HL-60 (cell line): ENCODE measurements at places on chromosomes 1 and 21.

DNA sequence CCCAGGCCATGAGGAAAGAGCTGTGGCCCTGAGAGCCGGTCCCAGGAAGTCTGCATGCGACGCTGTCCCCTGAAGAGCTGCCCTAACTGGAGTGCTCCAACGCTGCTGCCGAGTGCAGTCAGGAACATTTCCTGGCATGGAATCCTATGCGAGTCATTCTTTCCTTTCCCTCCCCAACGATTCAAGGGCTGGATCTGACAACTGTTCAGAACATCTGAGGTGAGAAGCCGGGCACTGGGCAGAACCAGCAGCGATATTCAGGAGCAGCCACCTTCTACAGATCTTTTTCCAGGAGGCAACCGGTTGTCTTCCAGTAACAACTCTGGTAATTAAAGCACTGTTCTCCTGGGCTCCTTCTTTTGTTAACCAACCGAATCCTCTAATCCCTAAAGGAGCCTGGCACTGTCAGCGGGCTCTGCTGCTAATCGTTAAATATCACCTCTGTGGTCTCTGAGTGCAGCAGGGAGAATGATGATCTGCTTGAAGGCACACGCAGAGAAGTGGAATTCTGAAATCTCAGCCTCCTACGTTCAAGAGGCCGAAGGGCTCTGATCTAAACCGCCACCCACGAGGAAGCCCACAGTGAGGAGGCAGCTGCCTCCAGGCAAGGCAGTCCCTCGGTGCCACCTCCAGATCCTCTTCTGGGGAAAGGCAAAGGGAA is 55.8 kb downstream of the SLC45A1 start:
- no peak for DNase-seq

DNA sequence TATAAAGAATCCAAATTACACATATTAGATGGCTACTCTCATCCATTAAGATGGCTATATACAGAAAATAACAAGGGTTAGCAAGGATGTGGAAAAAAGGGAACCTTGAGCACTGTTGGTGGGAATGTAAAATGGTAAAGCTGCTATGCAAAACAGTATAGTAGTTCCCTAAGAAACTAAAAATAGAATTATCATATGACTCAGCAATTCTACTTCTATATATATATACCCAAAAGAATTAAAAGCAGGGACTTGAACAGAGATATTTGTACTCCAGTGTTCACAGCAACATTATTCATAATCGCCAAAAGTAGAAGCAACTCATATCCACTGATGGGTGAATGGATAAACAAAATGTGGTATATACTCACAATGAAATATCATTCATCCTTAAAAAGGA is 126.1 kb downstream of the KCNH1 start:
- DNase-seq, result no peak

DNA sequence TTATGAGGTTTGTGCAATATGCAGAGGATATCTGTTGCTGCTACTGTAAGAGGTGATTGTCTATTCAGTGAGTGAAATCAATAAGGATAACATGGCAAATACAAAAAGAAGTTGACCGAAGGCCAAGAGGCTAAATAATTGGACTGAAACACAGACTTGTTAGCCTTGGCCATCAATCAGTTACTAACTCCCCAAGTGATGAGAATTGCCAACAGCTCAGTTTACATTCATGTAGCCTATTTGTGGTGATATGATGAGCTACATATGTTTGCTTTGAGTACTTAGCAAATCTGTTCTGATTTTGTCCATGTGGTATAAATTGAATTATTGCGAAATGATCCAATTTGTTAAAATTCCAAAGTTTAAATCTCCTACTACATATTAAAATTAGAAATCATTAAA is 68.6 kb upstream of the VAV3 start:
- DNase-seq, result no peak

DNA sequence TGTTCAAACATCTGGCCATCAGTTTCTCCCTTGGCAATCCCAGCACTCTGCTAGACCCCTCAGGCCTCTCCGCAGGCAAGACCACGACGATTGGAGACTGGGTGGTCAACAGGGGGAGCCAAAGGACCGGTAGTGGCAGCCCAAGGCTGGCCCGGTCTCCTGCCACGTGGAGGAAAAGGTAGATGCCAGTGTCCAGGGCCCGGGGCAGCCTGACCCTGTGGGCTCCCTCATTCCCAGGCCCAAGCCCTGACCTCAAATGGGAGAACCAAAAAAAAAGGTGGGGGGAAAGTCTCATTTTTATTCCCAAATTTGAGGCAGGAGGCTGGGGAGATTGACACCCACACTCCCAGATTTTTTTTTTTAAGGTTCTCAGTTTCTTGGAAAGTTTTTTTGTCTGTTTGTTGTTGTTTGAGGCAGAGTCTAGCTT is 24.8 kb downstream of the S100A6 start:
- peak; percentile 57 for DNase-seq

- DNase-seq, result no peak
Observed at GRCh38 chr1:26349188-26349876, 4.6 kb downstream of the CRYBG2 start.

GRCh38 chr1:167367705-167368104 is 147.0 kb downstream of the POU2F1 start:
- no peak for DNase-seq

GRCh38 chr21:36990508-36991205 is 15.8 kb upstream of the RIPPLY3 start:
- no peak for DNase-seq

DNA sequence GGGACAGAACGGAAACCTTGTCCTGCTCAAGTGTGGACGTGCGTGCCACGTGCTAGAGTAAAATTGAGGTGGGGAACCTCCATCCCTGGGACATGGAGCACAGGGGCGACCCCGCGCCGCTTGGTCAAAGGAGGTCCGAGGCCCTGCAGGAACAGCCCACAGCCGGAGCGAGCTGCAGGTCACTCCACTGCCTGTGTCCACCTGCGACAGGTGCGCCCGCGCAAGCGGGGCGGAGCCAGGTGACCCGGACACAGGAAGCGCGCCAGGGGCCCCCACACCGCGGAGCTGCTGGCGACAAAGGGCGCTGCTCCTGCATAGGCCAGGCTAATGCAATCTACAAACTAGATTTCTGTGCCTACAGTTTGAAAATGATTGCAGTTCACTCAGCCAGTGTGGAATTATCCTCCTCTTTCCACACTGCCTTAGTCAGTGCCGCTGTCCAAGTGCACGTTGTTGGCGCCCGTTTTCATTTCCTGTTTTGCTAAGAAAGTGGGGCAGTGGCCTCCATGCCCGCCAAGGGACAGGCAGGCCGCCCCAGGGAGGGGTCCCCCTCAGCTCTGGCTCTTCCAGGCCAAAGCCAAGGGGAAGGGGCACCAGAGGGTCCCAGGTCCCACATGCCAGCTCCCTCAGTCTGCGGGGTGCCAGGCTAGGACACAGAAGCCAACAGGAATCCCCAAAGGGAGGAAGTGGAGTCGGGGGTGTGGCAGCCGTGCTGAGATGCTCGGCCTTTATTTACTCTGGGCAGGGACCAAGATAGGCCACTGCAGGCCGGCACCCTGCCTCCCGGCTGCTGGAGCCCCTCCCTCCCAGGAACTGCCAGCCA is 4.3 kb upstream of the NADK start:
- DNase-seq, result peak; percentile 81

DNA sequence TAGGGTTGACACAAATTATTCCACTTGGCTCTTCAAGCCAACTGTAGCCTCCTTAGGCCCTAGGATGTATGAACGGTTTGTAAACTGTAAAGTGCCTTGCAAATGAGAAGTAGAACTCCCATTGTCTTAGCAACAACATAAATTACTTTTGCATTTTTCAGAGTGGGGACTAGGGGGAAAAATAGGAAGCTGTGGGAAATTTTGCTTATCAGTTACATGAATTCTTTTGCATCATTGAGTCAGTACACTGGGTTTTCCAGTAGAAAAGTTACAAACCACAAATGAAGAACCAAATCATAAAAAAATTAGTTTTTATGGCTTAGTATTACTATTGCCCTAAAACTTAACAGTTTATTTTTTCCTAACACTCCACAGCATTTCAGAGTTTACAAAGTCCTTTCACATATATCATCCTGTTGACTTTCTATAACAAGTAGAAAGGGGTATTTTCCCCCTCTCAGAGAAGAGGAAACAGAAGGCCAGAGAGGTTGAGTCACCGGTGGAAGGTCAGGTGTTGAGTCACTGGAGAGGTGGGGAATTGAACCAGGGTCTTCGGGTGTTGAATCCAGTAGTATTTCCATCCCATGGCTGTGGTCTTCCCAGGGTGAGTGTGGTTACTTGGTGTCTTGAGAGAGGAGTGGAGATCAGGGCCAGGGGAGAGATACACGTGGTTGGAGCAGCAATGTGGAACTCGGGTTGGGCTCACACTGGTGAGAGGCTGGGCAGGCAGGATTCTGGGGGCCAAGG is 71.9 kb upstream of the USP24 start:
- no peak for DNase-seq

- DNase-seq, result no peak
Observed at GRCh38 chr1:232886271-232886670, 64.1 kb upstream of the NTPCR start.

DNA sequence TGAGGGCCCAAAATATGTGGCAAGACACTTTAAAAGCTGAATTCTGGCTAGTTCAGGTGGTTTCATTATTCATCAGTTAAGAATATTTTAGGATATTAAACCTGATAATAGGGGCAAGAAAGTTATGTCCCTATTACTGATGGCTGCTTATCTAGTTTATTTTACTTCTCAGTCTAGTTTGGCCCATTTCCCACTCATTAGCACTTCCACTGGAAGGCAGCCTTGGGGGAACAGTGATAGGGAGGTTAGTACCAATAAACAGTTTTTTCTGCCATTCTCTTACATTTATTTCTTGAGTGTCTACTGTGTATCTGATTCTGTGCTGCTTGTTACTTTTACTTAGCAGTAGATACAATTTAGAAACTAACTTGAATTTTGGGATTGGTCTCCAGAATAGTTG is 9.0 kb downstream of the PPP1R12B start:
- DNase-seq, result no peak

GRCh38 chr1:180951186-180951745 is 38.6 kb downstream of the KIAA1614 start:
- no peak for DNase-seq

DNA sequence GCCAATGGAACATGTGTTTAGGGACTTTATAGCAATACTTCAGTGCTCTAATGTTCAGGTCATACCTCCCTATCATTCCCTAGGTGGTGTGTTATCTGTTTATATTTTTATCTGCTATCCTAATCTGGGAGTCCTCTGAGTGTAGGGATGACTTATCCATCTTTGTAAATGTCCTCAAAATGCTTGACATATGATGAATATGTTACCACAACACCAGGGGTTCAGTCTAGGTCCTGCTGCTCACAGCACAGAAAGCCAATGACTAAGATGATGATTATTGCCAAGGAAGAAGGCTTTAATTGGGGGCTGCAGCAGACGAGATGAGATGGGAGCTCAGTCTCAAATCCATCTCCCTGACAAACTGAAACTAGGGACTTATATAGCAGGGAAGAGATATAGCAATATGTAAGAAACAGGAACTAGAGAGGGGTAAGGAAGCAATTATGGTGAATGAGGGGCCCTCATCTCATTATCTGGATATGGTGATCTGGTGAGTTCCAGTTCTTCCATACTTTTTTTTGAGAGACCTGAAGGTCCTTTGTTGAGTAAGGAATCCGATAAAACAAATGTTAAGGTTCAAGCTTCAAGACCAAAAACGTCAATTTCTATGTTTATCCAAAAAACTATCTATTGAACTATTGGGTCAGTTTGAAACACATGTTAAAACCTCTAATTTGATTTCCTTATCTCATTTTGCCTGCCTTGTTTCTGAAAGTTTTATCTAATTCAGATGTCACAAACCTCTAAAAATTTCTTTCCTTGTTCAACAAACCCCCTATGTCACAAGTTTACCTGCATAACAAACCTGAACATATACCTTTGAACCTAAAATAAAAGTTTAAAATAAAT is 256.7 kb upstream of the CACYBP start:
- DNase-seq, result no peak

GRCh38 chr1:55931081-55931940 is 648.1 kb downstream of the PLPP3 start:
- DNase-seq, result no peak

GRCh38 chr1:23263380-23263887 is 46.1 kb upstream of the HTR1D start:
- no peak for DNase-seq

DNA sequence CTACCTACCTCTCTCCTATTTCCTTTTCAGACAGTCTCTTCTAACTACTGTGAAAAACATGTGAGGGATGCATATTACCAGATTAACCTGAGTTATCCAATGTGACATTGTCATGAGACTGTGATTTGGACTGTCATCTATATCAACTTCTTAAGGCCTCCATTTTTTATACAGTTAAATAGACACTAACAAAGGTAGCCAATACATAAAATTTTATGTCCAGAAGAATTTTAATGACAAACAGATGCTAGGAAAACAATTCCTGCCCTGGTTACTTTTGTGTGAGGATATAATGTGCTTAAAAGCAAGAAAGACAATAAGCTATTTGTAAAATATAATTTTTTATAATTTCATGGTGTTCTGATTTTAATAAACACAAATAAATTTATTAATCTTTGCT is 136.2 kb downstream of the DPYD start:
- DNase-seq, result no peak

DNA sequence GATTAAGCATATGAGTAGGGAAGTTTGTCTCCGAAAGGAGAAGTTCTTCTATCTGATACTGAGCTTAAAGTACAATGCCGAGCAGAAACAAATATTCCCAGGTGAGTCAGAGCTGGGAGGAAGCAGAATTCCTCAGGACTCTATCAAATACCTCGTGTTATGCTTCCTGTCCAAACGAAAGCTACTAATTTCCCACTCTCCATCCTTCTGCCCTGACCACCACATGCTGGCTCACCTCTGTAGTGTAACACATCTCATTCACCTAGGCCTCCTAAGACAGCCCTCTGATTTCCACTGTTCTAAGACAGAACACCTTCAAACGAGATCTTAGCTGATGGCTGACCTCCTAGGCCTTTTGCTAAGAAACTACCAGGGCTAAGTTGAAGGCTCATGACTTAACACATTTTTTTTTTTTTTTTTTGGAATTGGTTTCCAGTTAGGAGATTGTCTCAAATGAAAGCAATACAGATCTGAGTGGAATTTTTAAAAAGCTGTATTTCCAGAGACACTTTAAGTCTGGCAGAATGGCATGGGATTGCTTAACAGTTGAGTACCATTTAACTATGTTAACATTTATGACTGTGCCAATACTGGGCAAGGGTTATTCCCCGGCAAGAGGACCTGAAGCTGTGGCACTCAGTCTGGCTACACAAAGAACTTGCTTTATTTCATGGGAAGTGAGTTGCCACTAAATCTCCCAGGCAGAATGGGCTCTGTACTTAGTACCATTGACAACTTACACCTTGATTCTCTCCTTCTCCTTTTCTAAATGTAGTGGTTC is 583.4 kb downstream of the DPYD start:
- DNase-seq, result no peak

DNA sequence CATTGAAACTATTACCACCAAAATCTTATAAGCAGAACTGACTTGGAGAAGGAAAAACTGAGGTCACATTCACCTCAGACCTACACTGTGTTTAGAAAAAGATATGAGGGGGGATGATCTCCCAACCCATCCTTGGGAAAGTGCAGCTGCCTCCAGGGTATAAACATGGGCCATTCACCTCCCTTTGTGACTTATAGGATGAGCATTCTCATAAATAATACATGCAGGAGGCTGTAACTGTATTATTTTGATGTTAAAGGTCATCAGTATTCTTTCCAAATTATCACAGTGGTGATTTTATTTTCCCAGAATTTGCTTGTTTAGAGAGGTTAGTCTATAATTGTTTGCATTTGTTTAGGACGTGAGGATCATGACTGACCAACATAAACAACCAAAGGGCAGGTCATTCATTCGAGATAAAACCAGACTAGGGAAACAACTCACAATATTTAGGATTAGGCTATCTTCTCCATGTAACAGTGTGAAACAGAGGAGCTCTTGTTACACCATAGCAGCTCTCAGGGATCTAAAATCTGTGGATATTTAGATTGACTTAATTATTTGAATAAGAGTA is 109.2 kb upstream of the NR5A2 start:
- DNase-seq, result no peak
